ENCODE measurements at places on chromosomes 3 and 15.

DNA sequence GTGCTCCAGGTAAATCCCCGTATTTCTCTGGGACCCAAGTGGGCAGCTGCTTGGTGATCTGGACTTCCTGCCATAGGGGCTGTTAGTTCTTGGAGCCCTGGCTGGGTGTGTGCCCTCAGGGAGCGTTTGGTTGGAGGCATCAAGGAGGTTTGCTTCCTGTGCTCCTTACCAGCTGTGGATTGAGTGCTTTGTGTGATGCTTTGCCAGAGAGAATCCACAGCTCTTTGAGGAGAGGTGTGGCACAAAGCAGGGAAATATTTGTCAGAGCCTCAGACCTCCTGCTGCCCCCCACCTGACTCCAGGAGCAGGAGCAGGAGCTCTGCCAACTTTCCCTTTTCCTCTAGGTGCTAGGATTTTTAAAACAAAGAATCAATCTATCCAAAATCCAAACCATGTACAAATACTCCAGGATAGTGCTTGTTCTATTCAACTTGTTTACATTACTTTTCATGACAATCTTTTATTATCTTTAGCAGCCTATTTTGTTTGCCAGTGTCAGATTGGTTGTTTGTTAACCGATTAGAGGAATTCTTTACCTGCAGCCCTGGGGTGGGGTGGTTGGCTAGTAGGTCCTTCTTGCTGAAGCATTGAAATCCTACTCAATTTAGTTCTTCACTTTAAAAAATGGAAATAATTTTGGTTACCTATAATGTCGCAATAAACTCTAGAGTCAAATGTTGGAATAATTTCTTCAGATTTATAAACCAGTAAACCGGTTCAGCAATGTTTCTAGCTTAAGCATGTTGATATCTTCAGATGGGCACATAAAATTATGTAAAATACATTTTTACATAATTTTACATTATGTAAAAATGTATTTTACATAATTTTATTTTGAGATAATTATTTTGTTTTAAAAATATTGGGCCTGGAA lies 2.5 kb downstream of the CTDSPL start:
- no peak for DNase-seq

GRCh38 chr15:68404056-68404798 lies 27.7 kb downstream of the ITGA11 start:
- no peak for DNase-seq

DNA sequence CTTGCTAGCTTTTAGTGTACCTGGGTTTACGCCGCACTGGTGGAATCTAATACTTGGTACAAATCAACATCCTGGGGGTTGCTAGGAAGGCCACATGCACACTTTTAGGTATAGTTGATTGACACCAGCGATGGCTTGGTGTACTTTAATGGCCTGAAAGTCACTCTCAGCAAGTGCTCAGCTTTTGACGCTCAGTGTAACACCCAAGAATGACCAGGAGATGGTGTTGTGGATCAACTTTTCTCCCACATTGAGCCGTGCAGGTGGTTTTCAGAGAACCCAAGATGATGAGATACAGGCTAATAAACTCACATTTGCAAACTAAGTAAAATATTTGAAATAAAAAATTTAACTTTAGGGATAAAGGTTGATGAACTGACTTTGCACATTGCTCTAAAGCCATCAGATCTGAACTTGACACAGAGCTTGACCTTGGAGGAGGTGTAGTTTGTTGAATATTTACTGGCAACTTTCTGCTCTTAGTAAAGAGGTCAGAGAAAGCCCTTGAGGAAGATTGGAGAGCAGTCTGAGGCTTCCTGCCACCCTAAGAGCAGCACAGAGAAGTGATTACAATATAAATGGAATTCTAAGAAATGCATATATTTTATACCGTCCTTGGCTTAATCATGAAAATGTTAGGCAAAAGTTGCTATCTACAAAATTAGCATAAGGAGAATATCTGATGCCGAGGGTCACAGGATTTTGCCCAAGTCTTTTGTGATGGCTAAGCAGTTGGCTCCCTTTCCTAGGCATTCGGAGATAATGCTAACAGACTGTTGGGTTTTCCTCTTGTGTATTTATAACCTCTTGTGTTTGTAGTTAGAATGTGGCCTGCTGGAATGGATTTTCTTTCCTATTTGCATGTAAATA lies 143.4 kb upstream of the RASGRP1 start:
- DNase-seq: peak; percentile 23

- no peak for DNase-seq
Measured at GRCh38 chr3:72100080-72100511, 315.1 kb upstream of the PROK2 start.

DNA sequence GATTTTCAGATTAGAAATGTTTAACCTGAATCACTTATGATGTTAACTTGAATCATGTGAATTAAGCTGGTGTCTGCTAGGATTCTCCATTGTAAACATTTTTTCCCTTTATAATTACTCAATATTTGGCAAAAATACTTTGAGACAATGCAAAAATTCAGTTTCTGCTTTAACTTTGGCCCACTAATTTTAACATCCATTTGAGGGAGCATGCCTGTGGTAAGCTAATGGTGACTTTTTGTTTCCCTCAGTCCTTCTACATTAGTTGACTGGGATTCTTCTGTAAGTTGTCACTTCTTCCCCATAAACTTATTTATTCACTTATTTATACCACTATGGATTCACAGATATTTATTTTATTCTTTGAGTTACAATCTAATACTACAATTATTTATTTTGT lies 59.3 kb downstream of the PIK3R4 start:
- DNase-seq: no peak

DNA sequence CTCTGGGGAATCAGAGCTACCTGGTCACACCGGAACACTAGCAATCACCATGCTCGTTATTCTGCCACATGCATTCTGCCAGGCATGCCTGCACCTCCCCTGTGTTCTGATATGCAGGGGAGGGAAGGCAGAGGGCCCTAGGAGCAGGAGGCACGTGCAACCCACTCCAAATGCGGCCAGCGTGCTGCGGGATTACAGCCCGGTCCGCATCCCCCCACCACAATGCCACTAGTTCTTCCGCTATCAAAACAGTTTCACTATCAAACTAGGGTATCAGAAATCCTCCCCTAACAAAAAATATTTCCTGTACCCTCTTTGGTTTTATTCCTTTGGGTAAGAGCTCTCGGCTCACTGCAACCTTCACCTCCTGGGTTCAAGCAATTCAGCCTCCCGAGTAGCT lies 223.2 kb upstream of the IGF1R start:
- DNase-seq: no peak

DNA sequence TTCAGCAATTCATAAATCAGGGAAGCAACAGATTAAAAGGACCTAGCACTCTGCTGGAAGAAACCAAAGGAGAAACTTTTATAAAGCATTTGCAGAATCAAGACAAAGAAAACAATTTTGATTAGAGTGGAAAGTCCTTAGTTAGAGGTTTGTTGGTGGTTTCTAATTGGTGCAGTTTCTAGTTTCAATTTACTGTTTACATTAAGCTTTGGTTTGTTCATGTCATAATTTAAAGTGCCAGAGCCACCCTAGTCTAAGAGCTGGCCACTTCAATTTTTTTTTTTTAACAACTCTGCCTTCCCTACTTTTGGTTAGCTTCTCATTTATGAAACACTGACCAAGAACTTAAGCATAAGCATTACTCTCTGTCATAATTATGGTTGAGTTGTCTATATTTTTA lies 1428.2 kb upstream of the GBE1 start:
- DNase-seq: no peak

Measured in NCI-H774 (cell line).